HL-60 (cell line): ENCODE measurements at places on chromosomes 11 and 22.
A peak's percentile ranks its signal among the peaks of the same experiment; 100 is the strongest.

- peak; percentile 62 for DNase-seq
These were observed 6.6 kb upstream of the PTS start for GRCh38 chr11:112219476-112220232.

GRCh38 chr11:8325591-8326304, 62.1 kb upstream of the LMO1 start:
- no peak for DNase-seq

DNA sequence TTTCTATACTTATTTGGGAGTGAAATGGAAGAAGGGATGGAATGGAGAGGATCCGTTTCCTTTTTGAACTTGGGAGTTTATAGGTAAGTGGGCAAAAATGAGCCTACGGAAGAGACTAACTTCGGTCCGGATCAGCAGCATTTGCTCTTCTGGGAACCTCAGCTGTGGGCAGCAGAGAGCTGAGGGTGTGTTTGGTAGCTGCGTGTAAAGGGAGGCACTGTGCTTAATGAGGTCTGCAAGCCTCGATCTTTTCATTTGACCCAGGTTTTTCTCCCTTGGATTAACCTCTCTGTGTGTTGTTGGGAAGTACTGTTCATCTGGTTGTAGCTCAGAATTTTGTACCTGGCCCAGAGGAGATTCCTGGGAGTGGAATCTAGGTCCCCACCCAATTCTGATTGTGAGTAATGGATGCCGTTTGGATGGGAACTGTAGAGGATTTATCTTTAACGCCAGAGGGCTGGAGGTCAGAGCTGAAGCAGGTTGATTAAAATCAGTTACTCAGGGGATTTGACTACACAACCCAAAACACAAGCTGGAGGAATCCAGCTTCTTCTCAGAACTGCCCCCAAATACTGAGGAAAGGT, 201.6 kb upstream of the SORL1-AS1 start:
- no peak for DNase-seq

DNA sequence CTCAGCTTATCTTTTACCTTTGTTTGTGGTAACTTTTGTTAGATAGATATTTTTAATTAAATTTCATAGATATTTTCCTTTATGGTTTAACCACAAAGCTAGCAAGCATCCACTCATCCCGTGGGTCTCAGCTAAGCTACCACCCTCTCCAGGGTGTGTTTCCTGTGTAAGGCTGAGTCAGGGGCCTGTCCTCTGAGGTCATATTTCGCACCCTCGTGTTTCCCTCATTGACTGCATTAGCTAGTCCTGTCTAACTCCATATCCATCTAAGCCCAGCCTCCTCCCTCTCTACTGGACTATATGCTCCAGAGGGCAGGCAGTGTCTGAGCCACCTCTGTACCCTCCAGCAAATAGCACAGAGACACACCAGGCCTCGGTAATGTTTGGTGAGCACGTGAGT, 16.7 kb downstream of the XRRA1 start:
- no peak for DNase-seq
